Activated naive CD4-positive, alpha-beta T cell (primary cell): ENCODE measurements at places on chromosomes 5 and 9.

DNA sequence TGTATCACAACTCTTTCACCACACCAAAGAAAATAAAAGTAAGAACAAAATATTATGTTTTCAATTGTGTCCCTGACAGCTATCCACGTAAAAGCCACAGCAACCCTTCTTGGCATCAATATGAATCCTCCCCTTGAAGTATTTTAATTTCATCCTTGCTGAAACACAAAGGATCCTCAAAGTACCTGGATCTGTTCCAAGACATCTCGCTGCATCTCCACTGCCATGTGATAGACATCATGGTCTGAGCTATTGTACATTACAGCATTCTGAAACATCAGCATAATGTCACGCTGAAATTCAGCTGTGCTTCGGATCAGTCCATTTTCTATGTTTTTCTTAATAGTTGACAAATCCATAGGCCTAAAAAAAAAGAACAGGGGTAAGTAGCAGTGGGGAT is 17.7 kb downstream of the BRD8 start:
- no peak for DNase-seq

GRCh38 chr9:16319646-16320045 is 550.8 kb downstream of the BNC2 start:
- no peak for DNase-seq

DNA sequence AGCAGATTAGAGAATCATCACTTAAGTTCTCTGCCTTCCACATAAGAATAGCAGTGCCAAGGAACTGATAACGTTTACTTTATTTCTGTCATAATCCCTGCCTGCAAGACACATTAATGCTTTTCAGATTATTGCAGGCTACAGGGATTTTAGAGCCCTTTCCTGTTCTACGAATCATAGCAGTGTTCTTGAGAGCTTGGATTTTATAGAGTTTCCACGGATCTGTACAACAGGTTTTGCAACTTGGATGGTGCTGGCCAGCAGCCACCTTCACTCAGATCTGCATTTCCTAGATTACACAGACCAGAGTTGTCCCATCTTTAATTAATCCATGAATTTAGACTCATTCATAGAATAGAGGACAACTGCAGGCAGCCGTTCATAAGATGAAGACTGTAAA is 38.1 kb downstream of the SLC12A2 start:
- DNase-seq, result no peak

DNA sequence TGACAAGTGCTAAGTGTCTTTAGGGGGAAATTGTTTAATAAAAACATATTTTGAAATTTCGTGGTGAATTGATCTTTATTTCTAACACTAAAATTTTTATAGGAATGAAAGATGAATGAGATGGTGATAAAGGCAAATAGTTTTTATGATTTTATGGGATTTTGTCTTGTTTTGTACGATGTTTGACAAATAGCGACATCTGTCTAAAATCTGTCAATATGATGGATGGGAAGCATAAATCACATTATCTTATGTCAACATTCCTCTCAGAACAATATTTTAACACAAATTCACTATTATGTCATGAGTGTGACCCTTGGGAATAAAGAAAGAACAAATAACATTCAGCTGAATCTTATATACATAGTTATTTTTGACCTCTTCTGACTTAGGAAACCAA is 852.0 kb upstream of the CDH6 start:
- no peak for DNase-seq

DNA sequence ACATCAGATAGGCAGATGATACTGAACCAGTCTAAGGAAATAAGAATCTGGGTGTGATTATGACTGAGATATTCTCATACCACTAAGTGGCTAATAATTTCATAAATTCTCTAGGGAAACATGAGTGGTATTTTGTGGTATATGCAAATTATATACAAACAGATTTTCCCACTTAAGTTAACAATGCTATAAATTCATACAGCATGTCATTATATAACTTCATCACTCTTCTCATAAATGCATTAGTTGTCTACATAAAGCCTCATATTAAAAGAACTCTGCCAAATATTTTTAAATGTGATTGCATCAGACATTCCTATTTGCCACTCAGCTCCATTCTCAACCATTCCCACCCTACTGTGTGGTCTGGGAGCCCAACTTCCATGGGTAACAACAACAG is 226.5 kb downstream of the TLE1 start:
- DNase-seq, result no peak

- no peak for DNase-seq
Observed at GRCh38 chr9:74322661-74323314, 174.3 kb upstream of the RORB start.

GRCh38 chr5:115838885-115839518 is 2.4 kb downstream of the ATG12 start:
- DNase-seq, result no peak

DNA sequence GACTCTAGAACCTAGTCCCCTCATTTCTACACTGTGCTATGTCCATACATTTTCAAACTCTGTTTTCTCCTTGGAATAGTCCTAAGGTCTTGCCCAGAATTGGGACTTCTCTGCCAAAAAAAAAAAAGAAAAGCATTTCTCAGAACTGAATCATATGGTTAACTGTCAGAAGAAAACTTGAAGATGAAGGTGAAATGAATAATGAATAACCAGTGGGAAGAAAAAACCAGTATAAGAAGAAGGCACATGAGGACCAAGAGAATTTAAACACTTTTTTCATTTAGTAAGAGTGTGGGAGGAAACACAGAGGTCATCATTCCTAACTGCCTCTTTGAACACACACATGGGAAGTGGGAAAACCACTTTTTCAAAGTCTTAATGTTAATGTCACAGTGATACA is 197.7 kb downstream of the PRELID2 start:
- DNase-seq, result no peak

DNA sequence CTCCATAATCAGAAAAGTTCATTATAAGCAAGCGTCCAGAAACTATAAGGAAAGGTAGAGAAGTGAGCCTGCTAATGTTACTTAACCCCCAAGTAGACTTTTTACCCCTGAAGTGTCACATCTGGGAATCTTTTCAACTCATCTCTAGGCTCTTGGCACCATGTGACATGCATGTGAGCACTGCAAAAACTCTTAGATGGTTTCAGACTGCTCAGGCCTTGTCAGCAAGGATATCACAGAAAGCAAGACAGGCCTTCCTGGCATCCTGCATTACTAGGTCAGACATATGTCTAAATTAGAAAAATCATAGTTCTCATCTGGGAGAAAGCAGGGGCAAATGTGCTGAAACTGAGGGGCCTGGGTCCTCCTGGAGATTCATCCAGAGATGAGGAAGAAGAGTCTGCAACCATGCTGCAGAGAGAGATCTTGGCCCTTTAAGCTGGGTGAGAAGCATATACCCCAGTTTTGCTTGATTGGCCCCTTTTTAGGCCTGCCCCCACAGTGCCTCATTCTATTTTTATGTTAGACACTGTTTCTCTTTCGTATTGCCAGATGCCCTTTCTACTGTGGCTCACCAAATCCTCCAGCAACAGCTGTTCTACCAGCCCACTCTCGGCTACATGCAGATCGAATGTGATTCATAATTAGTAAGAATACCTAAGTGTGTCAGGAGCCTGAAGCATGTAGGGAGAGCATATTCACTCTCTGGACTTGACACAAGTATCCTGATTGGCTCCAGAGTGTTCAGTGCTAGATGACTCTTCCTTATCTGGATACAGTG is 19.0 kb downstream of the TMEM8B start:
- DNase-seq, result no peak

DNA sequence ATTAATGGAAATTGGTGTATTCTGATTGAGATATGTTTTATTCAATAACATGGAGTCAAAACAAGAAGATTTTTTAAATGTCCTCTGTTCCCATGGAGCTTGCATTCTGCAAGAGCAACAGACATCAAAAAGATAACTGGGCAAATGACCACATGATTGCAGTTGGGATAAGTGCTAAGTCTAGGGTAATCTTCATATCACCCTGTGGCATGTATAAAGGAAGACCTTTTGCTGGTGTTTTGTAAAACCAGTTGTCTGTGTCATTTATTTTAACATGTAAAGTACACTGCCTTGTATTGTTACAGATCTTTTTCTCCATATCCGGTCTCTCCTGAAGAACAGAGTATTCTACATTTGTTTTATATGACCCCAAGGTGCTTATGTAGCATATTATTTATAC is 44.0 kb downstream of the PTCD2 start:
- no peak for DNase-seq

DNA sequence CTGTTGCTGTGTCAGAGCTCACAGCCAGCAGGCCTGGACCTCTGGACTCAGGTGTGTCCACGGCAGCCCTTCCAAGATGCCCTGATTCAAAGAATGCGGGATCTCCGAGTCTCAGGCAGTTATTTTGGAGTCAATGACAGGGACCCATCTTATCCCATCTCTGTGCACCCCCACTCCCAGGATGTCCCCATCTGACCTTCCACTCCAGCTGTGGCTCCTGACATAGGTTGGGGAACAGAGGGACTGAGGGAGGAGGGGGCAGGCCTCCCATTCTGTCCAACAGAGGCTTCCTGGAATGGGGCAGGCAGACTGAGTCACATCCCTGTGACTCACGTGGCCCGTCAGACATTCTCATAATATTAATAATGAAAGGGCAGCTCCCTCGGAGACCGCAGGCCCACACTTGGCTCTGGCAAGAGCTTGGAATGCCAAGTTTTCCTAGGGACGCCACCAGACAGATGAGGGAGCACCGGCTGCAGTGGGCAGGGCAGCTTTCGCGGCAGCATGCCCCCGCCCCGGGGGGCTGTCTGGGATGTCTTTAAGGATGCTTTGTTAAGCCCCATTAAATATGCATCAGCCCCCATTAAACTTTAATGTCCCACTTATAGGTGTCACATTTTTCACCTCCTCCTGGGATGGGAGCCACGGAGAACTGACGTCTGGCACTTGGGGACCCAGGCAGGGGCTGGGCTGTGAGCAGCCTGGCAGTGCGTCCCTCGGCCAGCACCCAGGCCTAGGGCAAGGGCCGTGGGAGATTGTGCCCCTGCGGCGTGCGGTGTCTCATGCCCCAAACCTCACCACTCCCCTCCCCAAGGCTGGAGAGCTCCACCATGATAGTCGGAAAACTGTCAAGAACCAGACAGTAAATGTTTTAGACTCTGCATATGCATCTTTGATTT is 23.6 kb upstream of the FIBCD1 start:
- DNase-seq, result no peak

- DNase-seq, result no peak
Observed at GRCh38 chr9:93910598-93910997, 44.6 kb downstream of the BARX1 start.

DNA sequence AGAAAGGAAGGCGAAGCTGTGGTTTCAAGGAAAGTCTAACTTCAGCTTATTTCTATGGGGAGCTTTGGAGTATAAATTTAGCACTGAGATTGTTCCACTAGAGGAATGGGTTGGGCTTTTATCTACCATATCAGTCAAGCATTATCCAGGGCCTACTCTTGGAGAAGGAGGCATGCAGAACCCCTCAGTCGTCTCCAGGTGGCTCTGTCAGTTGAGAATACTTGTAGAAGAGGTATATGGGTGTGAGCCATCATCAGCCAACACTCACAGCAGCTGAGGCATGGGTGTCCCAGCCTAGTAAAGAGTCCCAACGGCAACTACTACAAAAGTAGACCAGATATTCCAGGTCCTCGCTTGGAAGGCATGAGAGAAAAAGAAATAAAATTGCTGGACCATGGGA is 548.5 kb upstream of the GRAMD2B start:
- no peak for DNase-seq

DNA sequence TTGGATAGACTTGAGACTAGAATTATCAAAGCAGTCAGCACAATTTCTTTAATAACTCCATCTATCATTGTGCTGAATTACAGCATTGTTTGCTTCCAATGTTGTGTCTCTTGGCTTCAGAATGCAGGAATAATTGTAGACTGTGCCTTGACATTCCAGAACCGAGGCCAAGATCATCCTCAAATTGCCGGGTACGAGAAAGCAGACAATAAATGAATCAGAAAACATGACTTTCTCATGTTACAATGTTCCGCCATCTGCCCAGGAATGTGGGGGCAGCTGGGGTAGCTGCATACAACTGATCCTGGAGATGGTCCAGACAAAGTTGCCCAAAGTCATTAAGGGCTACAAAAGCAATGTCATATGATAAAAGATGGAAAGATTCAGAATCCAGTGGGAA is 206.2 kb upstream of the SGCD start:
- no peak for DNase-seq

- DNase-seq, result no peak
Observed at GRCh38 chr5:111743988-111744387, 13.0 kb downstream of the NREP start.
